Uterine smooth muscle cell (primary cell): ENCODE measurements at places on chromosomes 12 and 14. TPM values are rescaled to one million over a fixed set of nuclear protein-coding genes. Genes with fewer than 3 reads are reported as not detected.

Gene CARMIL3
- under 0.01 and 0.12 TPM in 2 replicates for total RNA-seq

Gene NKX2-1
- total RNA-seq: not detected in 2 replicates

Gene TRIP11
- 38.7 and 42.7 TPM in 2 replicates for total RNA-seq

Gene JAG2
- total RNA-seq: 0.66 and 2.0 TPM in 2 replicates

Gene KRT78
- not detected in 2 replicates for total RNA-seq

Gene RND1
- total RNA-seq: 0.12 TPM in 1 of 2 replicates, not detected in the other

Gene LAG3
- total RNA-seq: under 0.01 and 0.11 TPM in 2 replicates

Gene CCDC175
- not detected in 2 replicates for total RNA-seq

Gene TOMM20L
- total RNA-seq: not detected in 2 replicates

Gene CLEC14A
- total RNA-seq: 1.00 and 2.4 TPM in 2 replicates

Gene CCDC38
- not detected in 2 replicates for total RNA-seq

Gene CAMKK2
- total RNA-seq: 14.4 and 14.9 TPM in 2 replicates

Gene ZNF891
- 1.00 and 1.4 TPM in 2 replicates for total RNA-seq

Gene INSM2
- total RNA-seq: not detected in 2 replicates

Gene PIANP
- total RNA-seq: under 0.01 TPM in 1 of 2 replicates, not detected in the other
